ENCODE measurements at places on chromosomes 16 and 17.

GRCh38 chr16:81556715-81557284 is 112.2 kb downstream of the CMIP start:
- no peak for DNase-seq

DNA sequence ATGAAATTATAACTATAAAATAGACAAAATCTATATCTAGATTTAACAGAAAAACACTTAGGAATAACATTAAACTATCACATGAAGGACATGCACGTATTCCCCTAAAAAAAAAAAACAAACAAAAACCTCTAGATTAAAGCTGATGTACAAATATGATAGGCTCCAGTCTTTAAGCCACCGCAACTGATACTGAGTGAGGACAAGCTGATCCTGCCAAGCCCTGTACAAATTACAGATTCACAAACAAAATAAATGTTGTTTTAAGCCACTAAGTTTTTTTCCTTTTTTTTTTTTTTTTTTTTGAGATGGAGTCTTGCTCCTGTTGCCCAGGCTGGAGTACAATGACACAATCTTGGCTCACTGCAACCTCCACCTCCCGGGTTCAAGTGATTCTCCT is 35.3 kb downstream of the SMURF2 start:
- DNase-seq, result no peak

DNA sequence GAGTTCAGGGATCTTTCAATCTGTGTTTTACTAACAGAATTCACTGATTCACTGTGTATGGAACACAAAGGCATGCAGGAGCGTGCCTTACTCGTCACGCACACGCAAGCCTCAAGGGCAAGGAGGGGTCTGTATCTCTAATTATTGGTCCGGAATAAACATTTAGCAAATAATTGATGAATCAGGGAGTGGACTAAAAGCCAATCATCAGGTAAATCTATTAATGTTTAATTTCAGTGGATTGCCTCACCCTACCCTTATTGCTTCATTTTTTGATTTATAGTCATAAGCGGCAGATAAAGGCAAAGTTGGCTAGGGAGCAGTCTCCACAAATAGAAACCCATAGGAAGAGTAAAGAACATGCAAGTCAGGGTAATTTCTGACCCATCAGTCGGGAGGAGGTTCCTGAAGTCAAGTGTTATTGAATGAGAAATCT is 7.4 kb upstream of the HSD17B2 start:
- no peak for DNase-seq

GRCh38 chr16:813204-813915 is 12.8 kb upstream of the GNG13 start:
- DNase-seq, result no peak

DNA sequence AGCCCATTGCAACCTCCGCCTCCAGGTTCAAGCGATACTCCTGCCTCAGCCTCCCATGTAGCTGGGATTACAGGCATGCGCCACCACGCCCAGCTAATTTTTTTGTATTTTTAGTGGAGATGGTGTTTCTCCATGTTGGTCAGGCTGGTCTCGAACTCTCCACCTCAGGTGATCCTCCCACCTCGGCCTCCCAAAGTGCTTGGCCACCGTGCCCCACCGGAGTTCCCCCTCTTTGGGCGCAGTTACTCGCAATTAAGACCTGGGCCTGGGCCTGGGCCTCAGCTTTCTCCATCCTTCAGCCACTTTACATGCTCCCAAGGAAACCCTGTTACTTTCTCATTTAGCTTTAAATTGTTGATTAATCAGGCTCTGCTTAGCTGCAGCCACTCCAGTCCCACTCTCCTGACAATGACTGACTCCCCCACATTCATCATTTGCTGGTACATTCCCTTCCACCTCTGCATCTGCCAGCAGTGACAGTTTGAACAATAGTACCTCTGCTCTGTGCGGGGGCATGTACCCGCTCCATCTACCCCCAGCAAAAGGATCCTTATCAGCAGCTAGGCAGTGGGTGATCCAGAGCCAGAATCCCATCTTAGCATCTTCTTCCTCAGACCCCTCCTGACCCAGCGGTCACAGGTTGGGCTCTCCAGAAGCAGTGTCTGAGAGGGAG is 47.2 kb upstream of the SLC47A1 start:
- DNase-seq, result no peak

DNA sequence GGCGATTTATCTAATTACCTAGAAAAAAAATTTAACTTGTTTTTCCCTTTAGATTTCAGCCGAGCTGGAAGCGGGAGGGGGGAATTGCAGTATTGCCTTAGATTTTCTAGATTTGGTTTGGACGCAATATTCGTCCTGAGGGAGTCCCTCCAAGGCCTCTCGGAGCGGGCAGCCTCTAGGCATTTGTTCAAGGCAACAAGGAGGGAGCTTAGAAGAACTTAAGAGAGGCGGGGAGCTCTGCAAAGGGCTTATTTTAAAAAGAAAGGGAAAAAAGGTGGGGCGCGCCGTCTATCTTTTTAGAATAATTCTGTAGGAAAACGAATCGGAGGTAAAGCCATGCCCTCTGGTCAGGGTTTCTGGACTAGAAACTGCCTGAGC is 407 bp upstream of the TMEM94 start:
- no peak for DNase-seq

- peak; percentile 84 for DNase-seq
These were observed at the start of gene KIAA0513 for GRCh38 chr16:85027349-85027957. Gene KIAA0513, plus strand, starts transcription at chr16:85027795. Its CDS starts 39,277 bp downstream, at chr16:85067072.

- no peak for DNase-seq
These were observed 2.0 kb upstream of the ZACN start for GRCh38 chr17:76076765-76077583.

DNA sequence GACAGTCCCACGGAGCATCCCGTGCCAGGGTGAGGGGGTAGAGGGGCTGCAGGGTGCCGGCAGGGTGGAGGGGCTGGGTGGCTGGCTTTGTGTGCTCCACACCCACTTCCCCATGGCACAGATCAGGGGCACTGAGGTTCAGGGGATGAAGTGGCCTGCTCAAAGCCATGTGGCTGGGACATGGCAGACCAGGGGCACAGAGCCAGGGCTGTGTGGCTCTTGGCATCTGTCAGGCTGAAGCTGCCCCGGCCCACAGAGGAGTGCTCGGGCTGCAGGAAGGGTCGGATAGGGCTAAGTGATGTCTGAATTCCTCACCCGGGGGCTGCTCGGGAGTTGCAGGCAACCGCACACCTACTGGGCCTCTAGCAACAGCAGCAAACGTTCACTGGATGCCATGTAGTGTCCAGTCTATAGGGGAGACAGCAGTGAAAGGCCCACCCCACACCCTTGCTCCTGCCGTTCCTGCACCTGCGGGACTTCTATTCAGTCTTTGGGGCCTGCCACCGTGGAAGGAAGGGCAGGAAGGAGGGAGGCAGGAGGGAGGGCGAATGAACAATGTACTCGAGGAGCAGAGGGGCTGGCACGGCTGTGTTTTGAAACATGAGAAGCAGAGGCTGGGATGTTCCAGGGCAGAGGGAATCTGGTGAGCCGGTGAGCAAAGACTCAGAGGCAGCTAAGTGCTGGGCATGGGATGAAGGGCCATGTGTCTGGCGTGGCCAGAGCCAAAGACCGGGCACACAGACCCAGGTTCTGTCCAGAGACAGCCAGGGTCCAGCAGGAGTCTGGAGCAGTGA is 15.1 kb downstream of the SLC5A10 start:
- peak; percentile 24 for DNase-seq

- no peak for DNase-seq
These were observed 73.2 kb downstream of the ZNF18 start for GRCh38 chr17:11924076-11924475.

- no peak for DNase-seq
These were observed 11.2 kb upstream of the CPSF4L start for GRCh38 chr17:73272906-73273218.

- no peak for DNase-seq
These were observed 2.8 kb downstream of the PELP1 start for GRCh38 chr17:4701116-4701515.

GRCh38 chr16:78284957-78285434 is 185.5 kb downstream of the WWOX start:
- no peak for DNase-seq

DNA sequence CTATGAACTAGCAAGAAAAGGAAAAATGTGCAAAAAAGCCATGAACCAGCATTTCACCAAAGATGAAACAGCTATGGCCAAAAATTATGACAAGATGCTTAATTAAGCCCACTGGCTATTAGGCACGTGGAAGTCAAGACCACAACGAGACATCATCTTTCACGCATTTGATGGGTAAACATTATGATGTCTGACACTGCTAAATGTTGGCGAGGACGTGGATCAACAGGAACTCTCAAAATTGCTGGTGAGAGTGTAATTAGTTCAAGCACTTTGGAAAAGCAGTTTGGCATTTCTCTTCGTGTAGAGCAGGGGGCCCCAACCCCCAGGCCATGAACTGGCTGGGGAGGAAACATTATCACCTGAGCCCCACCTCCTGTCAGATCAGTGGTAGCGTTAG is 39.6 kb upstream of the ADGRG1 start:
- no peak for DNase-seq

DNA sequence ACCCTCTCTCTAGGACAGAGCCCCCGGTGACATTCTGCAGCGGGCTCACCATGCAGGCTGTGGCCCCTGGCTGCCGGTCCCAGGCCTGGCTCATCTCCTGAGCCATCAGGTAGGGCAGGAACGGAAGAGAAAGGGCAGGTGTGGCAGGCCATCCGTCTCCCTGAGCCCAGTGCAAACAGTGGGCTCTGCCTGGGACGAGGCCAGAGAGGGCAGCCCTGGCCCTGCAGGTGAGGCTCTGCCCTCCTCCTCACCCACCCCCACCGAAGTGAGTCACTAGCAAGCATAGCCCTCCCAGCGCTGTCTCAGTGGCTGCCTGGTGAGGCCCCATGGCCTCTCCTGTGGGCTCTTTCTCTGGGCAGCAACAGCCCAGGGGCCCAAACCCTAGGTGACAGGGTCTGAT is 14.5 kb downstream of the OTOP3 start:
- no peak for DNase-seq

DNA sequence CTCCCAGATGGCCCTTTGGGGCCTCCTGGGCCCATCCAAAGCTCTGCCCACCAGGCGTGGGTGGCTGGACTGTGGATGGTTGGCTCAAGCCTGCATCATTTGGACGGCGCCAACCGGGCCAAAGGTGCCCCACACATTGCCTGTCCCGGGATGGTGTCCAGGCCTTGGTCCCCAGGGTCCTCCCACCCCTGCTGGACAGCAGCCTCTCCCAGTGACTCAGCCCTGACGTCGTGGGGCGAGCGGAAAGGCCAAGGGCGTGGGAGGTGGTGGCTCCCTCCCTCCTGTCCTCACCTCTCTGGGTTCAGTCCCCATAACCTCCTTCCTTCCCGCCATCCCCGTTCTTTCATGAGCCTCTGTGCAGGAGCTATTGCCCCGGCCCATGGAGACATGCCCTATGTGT is 42.1 kb upstream of the DLX4 start:
- DNase-seq, result no peak

- no peak for DNase-seq
These were observed 615 bp downstream of the PHKG2 start for GRCh38 chr16:30748634-30749445.

DNA sequence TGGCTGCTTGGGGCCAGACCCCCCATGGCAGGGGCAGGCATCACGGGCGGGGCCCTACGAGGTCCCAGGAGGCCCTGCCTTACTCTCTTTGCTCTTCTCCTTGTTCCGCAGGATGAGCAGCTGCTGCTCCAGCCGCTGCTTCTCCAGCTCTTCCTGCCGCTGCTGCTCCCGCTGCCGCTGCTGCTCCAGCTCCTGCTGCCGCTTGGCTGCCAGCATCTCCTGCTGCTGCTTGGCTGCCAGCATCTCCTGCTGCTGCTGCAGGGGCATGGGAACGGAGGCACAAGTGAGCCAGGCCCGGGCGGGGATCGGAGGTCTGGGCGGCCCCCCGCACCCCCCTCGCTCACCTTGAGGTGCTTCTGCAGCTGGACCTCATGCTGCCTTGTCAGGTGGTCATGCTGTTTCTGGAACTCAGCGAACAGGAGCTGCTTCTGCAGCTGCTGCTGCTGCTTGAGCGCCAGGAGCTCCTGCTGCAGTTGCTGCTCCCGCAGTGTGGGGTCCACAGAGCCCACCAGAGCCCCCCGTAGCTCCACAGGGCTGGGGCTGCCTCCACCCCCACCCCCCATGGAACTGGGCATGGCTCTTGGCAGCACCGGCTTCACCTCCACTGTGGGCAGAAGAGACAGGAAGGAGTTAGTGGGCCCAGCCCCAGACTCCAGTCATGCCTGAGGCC is 22.8 kb downstream of the G6PC3 start:
- no peak for DNase-seq

GRCh38 chr17:42709561-42709960 is 27.2 kb downstream of the CNTNAP1 start:
- no peak for DNase-seq

DNA sequence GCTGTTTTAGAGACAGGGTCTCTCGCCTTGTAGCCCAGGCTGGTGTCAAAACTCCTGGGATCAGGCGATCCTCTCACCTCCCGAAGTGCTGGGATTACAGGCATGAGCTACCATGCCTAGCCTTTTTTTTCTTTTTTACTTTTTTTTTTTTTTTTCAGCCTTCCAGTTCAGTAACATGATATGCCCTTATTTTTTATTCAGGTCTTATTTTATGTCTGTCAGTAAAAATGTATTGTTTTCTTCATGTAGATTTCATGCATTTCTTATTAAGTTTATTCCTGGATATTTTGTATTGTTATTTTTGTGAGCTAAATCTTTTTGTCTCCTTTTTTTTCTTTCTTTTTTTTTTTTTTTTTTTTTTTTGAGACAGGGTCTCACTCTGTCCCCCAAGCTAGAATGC is 2.7 kb upstream of the FOXN1 start:
- no peak for DNase-seq

DNA sequence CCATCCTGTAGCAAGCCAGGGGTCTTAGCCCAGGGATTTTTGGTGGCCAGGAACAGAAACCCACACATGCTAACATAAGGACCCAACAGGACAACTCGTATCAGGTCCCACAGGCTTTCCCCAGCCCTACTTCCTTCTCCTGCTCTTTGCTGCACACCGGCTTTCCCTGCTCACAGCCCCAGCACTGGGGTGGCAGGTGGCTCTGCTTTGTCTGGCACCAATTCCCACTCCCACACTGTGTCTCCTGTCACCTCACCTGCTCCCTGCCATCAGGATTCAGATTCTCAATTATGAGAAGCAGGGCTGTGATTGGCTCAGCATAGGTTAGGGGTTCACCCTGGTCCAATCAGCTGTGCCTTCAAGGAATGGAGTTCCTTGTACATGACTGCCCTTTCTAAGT is 94.1 kb downstream of the TMEM132E start:
- no peak for DNase-seq

GRCh38 chr17:11598274-11599221 is at the start of gene DNAH9:
Gene DNAH9, plus strand, starts transcription at chr17:11598470. Its CDS starts 29 bp downstream, at chr17:11598499.
- peak; percentile 81 for DNase-seq

- DNase-seq, result no peak
These were observed 662.0 kb downstream of the WWOX start for GRCh38 chr16:78761427-78761826.

DNA sequence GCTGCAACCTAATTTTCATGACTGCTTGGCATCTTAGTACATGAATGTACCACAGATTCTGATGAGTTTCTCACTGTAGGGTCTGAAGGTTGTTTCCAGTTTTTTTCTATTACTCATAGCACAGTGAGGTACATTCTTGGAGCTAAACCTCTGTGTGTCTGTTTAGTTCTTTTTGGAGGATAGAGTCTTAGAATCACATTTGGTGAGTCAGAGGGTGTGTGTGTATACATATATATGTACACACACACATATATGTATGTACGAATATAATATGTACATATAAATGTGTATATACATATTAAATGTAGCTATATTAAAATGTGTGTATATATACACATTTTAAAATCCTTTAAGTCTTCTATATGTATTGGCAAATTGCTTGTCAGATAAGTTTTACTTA is 72.9 kb downstream of the NTN1 start:
- DNase-seq, result no peak

- peak; percentile 91 for DNase-seq
These were observed 239.9 kb downstream of the PRKCA start for GRCh38 chr17:66542129-66542966.

GRCh38 chr17:3549610-3550162 is 7.9 kb downstream of the TRPV3 start:
- no peak for DNase-seq
